ENCODE measurements at places on chromosomes 6 and 20.

DNA sequence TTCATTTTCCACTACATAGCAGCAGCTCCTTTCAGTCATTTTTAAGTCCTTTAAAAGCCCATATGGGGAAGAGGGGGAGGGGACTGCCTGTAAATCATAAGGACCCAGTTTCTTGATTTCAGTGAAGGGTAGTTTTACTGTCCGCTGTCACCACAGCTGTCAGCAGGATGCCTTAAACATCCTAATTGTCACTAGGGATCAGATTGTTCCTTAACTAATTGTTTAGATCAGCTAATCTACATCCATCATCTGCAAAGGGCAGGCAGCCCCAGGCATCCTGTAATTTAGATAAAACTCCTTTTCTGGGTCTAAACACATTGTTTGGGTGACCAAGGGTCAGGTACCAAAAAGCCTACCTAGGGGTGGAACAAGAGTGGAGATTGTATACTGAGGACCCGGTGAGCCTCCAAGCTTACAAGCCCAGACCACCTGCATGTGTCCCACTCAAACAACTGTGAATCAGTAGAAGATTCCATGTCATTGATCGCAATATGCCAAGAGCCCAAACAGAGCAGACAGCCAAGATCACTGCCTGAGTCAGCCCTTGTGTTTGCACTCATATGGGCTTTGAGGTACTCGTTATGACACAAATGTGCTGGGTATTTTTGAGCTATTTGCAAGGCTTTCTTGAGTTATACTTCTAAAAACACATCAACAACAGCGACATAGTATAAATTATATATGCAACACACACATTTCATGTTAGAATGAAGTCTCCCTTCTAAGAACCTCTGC is 198.7 kb upstream of the CEP162 start:
- DNase-seq: no peak

DNA sequence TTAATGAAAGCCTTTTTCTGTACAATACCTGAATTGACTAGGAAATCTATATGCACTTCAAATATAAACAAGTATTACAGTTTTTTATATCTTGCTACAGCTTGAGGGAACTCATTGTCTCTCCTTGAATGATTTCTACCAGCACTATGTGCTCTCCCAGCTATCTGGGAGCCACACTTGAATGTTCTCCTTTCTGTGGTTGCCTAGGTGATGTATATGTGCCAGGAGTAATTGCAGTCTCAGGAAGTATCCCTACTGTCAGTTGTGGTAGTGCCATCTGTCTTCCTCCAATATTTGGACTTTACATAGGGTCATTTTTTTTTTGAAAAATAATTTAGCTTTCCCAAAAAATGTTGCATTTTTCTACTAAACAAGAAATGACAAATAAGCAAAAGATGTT is 288.0 kb upstream of the PLCB4 start:
- no peak for DNase-seq

GRCh38 chr6:168886964-168887363 is 366.7 kb downstream of the THBS2 start:
- DNase-seq: no peak

DNA sequence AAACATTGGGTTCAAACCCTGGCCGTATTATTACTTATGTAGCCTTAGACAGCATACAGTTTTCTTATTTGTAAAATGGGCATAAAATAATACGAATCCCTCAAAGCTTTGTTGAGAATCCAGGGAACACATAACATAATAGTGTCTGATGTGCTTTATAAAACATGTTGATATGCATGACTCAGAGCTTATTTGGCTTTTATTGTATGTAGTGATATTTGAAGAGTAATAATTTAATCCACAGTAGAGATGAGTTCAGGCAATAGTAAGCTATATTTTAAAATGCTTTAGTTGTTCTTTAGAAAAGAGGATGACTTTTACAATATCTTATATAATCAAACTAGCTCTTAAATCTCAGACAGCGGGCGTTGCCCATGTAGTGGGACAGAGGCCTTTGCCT is 176.4 kb downstream of the SIM1 start:
- DNase-seq: no peak

DNA sequence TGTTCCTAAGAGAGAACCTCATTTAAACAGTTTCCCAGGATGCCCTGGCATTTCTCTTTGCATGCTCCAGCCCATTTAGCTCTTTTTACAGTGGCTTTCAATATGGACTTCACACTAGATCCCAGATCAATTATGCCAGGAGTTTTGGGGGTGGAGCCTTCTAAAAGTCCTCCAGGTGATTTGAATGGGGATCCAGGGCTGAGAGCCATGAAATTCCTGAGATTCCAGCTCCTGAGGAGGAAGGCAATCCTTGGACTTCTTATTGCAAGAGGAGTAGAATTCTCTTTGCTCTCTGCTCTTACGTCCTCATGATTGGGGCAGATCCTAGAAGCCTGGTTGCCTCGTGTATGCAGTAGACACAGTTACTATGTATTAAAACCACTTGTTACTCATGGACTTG is 184.2 kb downstream of the DHX35 start:
- no peak for DNase-seq

GRCh38 chr6:15631432-15631831 is 31.4 kb downstream of the DTNBP1 start:
- no peak for DNase-seq

- no peak for DNase-seq
Observed at GRCh38 chr6:169933839-169934698, 182.6 kb downstream of the ERMARD start.

- no peak for DNase-seq
Observed at GRCh38 chr6:74720923-74721322, 484.9 kb downstream of the COL12A1 start.

- no peak for DNase-seq
Observed at GRCh38 chr6:25682324-25682723, 30.3 kb downstream of the SCGN start.

DNA sequence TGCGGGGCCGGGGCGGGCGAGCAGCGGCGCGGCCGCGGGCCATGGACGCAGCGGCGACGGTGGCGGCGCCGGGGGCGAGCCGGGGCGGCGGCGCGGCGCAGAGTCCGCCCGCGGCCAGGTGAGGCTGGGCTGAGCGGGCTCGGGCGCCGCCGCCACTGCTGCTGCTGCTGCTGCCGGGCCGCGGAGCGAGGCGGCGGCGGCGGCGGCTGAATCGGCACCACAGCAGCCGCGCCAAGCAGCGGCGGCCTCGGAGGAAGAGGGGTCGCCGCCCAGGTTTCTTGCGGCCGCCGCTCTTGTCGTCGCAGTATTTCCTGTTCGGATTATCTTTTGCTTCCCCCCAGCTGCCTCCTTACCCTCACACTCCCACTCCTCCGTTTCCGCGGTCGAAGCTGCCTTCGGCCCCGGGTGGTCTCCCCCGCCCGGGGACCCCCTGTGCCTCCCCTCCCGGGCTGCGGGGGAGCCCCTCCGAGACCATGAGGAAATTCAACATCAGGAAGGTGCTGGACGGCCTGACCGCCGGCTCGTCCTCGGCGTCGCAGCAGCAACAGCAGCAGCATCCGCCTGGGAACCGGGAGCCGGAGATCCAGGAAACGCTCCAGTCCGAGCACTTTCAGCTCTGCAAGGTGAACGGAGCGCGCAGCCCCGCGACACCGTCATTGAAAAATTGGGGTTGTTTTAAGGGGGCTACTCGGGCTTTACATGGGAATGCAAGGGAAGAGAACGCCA is at the start of gene STXBP5:
Gene STXBP5, plus strand, starts transcription at position 358 of the 726 bp plus-strand sequence. Its CDS starts 116 bp downstream, at position 474.
- no peak for DNase-seq

- DNase-seq: no peak
Observed at GRCh38 chr20:48738399-48739304, 89.1 kb downstream of the PREX1 start.

- DNase-seq: no peak
Observed at GRCh38 chr20:44603327-44603726, 20.9 kb downstream of the PKIG start.

DNA sequence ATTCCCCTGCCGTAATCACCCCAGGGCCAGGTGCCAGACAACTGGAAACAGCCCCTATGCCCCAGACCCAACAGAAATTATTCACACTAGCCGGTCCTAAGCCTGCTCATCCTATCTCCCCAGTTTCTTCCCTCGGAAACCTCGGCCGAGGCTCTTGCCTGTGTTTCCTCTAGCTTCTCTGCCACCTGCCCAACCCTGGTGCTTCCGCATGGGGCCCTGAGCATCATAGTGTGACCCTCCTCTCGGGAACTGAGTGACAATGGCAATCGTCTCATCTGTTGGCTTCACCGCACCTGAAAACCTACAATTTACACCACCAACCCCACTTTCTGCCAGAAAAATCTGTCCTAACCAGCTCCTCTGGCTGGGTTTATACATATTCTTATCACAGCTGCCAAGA is 257.3 kb downstream of the SOD2 start:
- DNase-seq: no peak

- peak; percentile 8 for DNase-seq
Observed at GRCh38 chr6:8556370-8557013, 121.1 kb upstream of the SLC35B3 start.

DNA sequence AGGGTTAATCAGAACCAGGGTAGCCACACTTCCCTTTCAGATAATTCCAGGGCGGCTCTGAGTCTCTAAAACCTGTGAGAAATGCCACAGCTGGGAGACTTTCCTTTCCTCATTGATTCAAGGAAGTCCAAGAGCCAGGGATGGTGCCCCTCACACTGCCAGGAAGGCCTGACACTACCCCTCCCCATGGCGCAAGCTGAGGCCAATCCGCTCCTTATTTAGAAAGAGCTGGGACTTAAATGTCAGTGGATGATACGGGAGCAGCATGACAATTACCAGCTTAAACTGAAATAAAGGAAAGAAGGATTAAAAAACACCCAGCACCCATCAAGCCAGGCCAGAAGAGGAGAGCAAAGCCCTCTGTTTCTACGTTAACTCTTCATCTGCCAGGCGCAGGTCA is 244.4 kb downstream of the LRFN2 start:
- no peak for DNase-seq

GRCh38 chr6:29602564-29603361 is 17.8 kb downstream of the OR2H2 start:
- DNase-seq: no peak

DNA sequence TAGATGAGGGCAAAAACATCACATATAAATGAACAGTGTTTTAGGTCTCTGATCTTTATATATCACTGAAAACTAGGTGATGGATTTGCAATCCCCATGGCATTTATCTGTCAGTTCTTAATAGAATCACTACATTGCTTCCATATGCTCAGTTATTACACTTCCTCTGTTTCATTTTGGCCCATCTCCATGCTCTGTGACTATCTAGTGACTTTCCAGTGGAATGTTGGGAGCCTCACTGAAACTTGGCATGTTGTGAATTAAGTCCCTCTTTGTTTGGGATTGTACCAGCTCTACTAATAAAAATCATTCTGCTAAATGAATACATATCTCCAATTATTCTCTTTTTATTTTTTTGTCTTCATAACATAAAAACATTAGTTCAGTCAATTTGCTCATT is 226.1 kb upstream of the CEP162 start:
- no peak for DNase-seq
